ENCODE measurements at places on chromosomes 7 and 10.

DNA sequence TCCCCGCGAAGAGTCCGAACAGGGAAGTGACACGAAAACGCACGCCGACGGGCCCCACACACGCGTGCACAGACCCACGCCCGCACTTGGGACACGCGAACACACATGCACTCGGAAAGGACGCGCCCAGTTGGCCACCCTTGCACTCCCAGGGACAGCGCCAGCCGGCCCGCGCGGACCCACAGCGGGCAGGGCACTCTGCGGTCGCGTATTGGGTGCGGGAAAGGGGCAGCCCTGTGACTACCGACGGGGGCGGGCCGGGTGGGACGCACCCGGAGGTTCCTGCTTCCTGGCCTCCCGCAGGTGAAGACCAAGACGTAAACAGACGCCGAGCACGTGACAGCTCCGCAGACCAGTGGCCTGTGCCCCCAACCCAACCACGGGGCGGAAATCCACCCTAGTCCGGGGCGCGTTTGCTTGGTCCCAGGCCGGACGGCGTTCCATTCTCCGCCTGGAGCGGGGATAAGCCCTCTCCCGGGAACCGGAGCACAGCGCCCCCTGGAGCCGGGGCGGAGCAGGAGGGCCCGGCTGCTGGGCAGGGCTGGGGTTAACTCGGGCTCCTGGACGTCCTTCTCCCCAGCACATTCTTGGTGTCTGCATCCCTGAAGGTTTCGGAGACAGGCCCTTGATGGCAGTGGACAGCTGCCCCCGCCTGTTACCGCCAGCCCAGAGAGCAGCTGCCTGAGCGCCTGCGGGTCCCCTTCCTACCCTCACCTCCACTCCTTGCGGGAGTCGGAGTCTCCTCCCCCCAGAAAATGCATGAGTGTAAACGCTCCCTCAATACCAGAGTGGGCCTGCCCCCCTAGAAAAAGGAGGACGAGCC lies 2.0 kb upstream of the LZTS2 start:
- no peak for DNase-seq

DNA sequence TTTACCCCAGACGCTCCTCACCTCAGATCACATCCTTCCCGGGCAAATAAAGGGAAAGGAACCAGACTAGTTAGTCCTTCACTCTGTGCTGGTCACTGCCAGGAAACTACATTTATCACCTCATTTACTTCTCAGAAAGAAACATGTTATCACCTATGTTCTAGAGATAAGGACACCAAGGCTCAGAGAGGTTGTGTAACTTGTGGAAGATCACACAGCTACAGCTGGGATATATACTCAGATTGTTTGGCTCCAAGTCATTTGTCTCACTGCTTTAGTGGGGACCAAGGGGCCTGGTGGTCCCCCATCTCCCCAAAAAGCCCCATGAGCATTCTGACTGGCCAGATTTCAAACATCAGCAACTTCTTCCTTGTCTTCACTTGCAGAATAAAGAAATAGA lies 17.5 kb upstream of the BTBD16 start:
- DNase-seq = no peak

- DNase-seq = no peak
These were observed 455.4 kb upstream of the NFE2L3 start for GRCh38 chr7:25696571-25696970.

DNA sequence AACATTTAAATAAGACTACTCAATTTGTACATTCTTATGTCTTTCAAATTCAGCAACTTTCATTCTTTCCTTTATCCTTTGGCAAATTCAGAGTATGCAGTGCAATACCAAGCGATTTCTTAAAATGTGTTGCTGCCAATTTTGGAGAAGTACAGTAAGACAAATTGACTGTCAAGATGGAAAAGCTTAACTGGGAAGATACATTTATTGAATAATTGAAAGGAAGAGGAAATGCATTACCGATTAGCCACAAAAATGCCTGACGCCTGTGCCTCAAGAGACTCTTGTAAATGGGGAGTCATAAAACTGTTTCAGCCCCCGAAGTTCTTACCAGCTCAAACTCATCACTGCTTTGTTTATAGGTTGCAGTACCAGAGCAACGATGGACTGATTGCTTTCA lies 373.3 kb upstream of the GALNT17 start:
- no peak for DNase-seq

GRCh38 chr7:104914421-104914820 lies 99.6 kb upstream of the KMT2E start:
- no peak for DNase-seq

DNA sequence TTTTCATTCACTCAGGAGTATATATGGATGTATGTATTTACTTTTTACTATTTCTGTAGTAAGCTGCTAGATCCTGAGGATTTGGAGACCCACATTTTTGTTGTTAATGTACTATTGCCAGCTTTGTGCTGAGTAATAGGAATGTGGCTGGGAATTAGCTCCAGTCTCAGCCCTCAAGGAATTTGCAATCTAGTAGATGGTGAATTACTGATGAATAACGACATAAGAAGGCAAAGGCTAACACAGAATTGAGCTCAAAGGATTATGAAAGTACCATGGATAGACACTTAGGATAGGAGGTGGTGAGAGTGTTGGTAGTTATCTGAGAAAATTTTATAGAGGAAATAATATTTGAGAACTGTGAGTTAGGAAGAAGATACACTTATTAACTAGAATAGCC lies 19.9 kb downstream of the CASD1 start:
- DNase-seq = no peak

DNA sequence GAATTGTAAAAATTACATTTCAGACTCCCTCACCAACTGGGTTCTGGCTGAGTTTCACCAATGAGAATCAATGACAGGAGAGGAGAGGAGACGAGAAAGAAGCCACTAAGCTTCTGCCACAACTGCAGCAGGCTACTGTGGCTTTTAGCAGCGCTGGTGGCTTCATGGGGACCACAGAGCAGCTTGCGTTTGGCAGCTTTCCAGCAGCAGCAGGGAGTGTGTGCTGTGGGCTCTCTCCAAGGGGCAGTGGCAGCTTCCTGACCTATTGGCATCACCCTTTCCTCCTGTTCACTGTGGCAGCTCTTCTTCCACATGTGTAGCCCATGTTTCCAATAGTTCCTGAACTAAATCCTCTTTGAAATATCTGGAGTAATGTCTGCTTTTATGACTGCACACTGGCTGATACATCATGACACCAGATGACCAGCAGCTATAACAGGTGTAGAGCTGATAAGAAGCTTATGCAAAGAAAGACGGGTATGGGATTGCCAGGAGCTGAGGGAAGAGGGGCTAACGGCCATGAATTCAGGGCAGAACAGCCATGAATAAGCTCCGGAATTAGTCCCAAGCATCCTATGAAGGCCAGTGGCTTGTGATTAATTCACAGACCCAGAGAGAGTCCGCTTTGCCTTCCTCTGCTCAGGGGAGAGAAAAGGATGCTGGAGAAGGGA lies 46.8 kb downstream of the KCNH2 start:
- DNase-seq = no peak

DNA sequence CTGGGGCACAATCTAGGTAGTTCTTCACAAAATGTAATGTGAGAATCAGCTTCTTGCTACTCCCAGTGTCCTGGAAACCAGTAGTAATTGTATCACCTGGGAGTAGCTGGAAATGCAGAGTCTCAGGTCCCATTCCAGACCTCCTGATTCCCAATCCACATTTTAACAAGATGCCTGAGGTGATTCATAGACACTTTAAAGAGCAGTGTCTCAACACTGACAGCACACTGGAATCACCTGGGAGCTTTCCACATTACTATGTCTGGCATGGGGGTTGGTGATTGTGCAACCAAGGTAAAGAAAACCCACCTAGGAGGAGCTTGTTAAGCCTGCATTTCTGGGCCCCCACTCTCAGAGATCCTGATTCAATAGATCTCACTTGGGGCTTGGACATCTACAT lies 11.1 kb downstream of the DPY19L1 start:
- DNase-seq = no peak

- peak; percentile 4 for DNase-seq
These were observed 110.5 kb downstream of the C10orf105 start for GRCh38 chr10:71608819-71609768.

- DNase-seq = no peak
These were observed 143.0 kb upstream of the NRBF2 start for GRCh38 chr10:62990126-62990525.

DNA sequence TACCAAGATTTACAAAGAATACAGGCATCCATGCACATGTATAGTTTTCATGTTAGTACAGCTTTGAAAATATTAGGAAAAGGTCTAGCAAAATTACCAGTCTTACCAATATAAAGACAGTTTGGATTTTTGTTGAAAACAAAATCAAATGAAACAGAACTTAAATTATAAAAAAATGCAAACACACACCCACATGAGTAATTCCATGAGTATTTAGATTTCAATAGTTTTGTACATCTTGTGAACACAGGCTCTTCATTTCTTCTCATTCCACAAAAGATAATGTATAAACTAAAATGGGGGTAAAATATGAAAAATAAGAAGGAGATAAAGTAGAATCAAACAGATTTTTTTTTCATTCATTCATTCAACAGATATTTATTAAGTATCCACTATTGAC lies 682.2 kb upstream of the ANKRD30A start:
- no peak for DNase-seq

DNA sequence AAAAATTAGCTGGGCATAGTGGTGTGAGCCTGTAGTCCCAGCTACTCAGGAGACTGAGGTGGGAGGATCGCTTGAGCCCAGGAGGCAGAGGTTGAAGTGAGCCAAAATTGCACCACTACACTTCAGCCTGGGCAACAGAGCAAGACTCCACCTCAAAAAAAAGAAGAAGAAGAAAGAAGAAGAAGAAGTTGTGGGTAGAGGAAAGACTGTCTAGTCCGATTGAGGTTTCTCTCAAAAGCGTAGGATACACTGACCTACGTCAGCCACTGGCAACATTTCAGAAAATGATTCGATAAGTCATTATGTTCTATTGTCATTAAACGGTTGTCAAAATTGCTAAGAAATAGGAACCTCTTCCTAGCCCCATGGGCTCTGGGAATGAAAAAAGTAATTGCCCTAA lies 22.3 kb upstream of the RHBDD2 start:
- DNase-seq = no peak

DNA sequence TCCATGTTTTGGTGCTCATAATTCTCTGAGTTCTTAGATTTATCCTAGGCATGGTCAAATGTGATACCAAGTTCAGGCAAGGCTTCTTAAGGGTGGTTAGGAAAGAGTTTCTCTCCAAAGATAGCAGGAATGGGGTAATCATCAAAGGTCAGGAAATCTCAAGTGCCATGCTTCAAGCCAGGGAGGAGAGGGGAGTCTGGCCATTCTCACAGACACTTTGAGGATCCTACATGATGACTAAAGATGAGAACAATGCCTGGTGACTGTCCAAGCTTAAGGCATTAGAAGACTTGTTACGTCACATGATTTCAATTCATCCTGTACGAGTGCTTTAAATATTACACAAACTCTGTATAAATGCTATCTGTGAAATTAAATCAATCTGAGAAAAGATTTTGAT lies 59.4 kb downstream of the POM121L12 start:
- no peak for DNase-seq

GRCh38 chr10:96130326-96130995 lies 364 bp downstream of the ZNF518A start:
- no peak for DNase-seq

DNA sequence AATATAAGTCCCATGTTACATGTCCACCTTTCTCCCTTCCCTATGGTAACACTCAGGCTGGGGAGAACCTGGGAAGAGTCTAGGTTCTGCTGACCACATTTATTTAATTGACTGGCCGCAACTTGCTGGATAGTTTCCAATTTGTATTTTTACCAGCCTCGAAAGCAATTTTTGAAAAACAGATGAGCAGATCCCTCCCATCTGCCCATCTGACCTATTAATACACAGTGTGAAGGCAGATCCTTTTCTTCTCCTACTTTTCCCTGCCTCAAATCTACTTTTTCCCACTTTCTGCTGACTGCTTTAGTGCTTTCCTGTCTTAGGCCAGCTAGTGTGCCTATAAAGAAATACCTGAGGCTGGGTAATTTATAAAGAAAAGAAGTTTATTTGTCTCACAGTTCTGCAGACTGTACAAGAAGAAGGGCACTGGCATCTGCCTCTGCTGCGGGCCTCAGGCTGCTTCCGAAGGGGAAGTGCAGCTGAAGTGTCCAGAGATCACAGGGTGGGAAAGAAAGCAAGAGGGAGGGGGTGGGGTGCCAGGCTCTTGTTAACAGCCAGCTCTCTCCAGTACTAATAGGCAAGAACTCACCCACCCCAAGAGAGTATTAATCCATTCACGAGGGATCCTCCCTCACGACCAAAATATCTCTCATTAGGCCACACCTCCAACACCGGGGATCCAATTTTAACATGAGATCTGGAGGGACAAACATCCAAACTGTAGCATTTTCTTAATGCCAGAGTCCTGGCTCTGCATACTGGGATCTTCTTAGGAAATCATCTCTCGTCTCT lies 336.0 kb upstream of the IGFBP3 start:
- no peak for DNase-seq

GRCh38 chr7:26305090-26305868 lies 13.6 kb downstream of the SNX10 start:
- DNase-seq = no peak

GRCh38 chr10:96636551-96636950 lies 49.7 kb upstream of the TM9SF3 start:
- DNase-seq = no peak

DNA sequence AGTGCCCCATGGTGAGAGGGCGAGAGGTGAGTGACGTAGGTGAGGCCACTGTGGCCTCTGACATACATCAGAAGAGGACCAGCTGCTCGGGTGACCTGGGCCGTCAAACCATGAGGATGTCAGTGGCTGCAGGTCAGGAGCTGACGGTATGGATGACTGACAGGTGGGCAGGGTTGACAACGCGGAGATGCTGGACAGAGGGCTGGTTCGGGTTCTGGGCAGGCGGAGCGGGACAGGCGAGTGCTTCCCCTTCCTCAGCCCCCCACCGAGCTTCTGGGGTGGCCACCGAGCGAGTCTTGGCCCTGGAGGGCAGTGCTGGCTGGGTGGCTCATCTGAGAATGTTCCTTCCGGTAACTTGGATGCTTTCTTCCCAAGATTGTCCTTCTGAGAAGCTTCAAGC lies 91.8 kb downstream of the ACTR3B start:
- no peak for DNase-seq

DNA sequence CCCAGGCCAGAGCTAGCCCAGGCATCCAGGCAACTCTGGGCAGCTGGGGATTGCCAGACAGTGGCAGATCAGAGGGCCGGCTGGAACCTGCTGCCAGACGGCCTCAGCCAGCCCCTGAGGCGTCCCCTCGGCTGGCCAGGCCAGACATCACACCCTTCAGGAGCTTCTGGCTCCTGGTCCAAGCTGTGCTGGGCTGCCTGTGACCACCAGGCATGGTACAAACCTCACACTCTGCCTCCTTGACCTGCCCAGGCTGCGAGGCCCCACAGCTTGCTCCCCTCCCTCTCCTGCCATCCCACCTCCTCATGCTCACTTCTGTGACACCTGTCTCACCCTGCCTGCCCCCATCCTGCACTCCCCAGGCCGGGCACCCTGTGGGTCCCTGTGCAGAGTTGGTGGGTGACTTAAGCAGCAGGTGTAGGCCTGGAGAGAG lies 5.7 kb downstream of the DEPP1 start:
- DNase-seq = no peak

DNA sequence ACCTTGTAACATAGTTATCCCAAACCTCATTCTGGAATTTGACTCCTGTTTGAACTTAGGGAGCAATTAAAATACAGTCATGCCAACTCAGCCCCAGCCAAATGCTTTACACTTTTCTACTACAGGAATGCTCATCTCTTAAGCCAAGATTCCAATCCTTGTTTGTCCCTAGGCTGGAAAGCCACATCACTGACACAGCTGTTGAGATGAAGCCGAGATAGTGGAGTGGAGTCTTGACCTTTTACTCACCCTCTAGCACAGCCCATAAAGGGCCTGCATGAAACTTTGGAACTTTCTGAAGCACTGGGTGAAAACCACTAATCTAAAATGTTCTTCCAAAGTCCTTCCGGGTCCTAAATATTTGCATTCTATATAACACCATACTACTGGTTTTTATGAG lies 247.3 kb downstream of the ETV1 start:
- no peak for DNase-seq

Measured in NCI-H187 treated with DMSO at 0.1 percent for 48 hours (cell line).